ENCODE measurements at places on chromosomes 3 and 15.

DNA sequence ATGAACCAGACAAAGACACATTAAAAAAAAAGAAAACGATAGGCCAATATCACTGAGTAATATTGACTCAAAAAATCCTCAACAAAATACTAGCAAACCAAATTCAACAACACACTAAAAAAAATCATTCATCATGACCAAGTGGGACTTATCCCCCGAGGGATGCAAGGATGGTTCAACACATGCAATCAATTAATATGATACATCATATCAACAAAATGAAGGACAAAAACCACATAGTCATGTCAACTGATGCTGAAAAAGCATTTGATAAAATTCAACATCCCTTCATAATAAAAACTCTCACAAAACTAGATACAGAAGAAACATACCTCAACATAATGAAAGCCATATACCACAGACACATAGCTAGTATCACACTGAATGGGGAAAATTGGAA lies 41.8 kb upstream of the ANKRD28 start:
- DNase-seq = no peak

- DNase-seq = no peak
Measured at GRCh38 chr3:141087076-141087777, 36.1 kb downstream of the SPSB4 start.

DNA sequence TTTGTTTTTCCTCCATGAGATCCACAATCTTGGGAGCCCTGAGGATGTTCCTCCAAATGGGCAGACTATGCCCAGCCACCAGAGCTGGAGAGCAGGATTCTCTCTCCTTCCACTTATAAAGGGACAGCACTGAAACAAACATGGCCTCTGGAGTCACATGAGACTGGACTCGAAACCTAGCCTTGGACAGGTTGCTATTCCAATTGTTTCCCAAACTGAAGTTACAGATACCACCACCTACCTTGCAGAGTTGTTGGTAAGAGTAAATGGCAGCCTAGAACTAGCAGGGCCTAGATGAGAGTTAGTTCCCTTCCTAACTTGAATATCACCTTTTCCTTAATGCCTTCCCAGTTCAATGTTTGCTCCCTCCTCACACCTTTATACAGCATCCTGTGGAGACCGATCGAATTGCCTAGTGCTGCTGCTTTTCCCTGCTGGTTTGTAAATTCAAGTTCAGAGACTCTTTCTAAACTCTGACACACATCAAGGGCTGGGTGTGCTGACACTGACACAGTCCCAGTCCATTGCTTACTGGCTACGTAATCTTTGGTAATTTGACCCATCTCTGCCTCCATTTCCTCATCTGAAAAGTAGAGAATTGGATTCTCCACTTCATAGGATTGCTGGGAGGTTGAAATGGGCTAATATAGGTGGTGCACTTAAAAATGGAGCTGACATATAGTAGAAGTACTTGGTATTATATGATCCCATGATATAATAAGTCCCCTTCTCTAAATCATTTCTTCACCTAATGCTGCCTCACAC lies 2.6 kb downstream of the IMP3 start:
- DNase-seq = no peak

DNA sequence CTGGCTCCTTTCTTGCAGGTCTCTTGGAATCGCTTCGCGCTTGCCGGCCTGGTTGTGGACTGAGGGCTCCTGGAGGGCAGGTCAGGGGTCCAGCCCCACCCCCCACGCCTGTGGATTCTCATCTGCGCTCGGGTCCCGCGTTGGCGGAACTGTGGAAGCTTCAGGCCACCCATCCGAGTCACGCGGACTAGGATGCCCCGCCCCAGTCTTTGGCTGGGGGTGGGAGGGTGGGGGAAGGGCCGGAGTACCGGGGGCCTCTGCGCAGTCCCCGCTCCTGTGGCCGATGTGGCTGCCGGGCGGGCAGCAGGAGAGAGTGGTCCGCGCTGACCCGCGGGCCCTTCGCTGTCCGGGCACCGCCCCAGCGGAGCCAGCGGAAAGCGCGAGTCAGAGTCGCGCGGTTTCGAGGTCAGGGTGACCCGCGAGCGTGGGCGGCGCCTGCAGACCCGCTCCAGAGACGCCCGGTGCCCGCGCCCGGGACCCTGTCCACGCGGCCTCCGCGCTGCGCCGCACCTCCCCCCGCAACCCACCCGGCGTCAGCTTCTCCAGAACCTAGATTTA lies 114.2 kb downstream of the KLF13 start:
- DNase-seq = no peak

GRCh38 chr15:100095541-100096247 lies 246.1 kb downstream of the ADAMTS17 start:
- no peak for DNase-seq

DNA sequence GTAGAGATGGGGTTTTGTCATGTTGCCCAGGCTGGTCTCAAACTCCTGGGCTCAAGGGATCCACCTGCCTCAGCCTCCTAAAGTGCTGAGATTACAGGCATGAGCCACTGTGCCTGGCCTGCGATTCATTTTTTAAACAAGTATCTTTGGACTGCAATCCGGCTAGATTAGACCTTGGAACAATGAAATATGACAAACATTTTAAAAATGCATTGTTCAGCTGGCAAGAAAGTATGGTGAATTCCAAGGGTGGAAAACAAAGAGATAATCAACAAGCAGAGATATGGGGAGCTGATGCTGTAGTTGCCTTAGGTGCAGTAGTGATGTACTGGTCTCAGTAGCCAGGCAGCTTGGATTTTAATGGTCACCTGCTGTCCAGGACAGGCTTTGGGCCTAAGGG lies 95.8 kb upstream of the GOLGA8J start:
- no peak for DNase-seq

Data from NCI-H345 (cell line).